Umbilical cord (tissue), 2 donors: ENCODE measurements at places on chromosomes 1 and 21.

DNA sequence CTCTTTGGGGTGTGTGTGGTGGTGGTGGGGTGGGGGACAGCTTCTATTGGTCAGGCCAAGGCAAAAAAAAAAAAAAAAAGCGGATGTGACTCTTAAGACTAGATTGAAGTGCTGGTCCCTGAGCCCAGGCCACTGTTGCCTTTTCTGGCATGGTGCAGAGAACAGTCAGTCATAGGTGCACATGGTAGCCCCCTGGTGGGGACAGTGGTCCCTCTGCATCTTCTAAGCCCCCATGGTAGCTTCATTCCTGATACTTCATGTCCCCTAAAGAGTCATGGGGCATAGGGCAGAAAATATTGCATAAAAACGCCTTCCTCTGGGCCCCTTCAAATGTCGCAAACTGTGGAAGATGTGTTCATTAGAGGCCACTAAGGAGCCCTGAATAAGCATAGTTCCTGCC is 371.8 kb downstream of the NPHP4 start:
- DNase-seq, result no peak

GRCh38 chr1:223230161-223230881 is 87.3 kb upstream of the TLR5 start:
- DNase-seq, result no peak

GRCh38 chr1:65442442-65442841 is 22.0 kb downstream of the LEPR start:
- no peak for DNase-seq

- DNase-seq, result no peak
Observed at GRCh38 chr1:208923946-208924720, 659.4 kb upstream of the CAMK1G start.

DNA sequence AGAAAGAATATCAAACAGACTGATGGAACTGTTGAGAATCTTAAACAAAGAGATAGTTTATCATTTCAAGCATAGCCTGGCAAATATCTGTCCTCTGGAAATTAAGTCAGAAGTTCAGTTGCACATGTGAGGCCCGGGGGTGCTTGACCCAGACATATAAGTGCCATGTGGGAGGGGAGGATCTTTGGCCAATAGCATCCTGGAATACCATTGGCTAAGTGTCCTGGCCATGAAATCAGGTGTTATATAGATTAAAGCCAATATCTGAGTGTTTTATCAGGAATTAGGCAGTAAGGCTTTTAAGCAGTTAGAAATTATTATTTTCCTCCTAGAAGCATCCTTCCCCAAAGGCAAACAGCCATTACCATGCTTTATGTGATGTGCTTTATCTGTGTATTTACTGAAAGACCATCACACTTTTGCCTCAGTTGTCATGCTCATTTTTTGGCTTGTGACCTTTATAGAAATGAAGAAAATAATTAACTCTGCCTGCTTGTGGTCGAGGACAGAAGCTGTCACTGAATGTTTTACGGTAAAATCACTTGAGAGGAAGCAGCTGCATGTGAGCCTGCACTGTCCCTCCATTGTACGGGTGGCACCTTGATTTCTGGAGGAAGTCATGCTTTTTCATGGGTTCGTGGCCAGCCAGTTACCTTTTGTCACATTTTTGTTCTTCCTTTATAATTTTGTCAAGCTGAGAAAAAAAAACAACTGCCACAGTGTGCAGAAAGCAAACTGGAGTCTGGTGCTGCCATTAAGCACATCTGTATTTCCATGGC is 259.9 kb upstream of the FMN2 start:
- no peak for DNase-seq

DNA sequence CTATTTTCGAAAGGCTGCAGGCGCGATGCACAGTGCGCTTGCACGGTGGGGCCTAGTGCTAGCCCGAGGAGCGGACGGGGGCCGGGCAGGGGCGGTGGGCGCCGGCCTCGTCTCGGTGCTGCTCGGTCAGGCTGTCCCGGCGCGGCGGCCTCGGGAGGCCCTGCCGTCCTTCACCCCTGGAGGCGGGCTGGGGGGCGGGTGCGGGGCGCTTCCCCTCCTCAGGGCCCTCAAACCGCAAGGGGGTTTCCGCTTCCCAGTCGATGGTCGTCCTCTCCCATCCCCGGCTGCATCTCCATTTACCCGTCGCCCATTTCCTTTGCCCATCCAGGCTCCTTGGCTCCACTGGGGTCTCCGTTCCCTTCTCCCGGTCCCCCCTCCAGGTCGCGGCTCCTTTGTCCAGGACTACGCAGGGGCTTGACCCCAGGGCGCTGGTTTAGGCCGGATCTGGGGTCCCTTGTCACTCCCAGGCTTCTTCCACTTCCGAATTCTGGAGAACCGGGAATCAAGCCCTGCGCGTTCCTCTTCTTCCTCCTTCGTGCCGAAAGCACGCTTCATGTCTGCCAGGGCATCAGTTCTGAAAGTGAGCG is 196.3 kb upstream of the LMO4 start:
- DNase-seq, result no peak

- DNase-seq, result peak; percentile 19
Observed at GRCh38 chr1:117967477-117967876, 37.9 kb downstream of the WDR3 start.

GRCh38 chr21:44657635-44658540 is at the start of gene KRTAP12-3:
TSS of gene KRTAP12-3 (plus strand) at chr21:44657932. CDS start at chr21:44657980, 48 bp downstream.
- no peak for DNase-seq

GRCh38 chr1:58780836-58781452 is 2.9 kb downstream of the JUN start:
- peak; percentile 42 for DNase-seq

DNA sequence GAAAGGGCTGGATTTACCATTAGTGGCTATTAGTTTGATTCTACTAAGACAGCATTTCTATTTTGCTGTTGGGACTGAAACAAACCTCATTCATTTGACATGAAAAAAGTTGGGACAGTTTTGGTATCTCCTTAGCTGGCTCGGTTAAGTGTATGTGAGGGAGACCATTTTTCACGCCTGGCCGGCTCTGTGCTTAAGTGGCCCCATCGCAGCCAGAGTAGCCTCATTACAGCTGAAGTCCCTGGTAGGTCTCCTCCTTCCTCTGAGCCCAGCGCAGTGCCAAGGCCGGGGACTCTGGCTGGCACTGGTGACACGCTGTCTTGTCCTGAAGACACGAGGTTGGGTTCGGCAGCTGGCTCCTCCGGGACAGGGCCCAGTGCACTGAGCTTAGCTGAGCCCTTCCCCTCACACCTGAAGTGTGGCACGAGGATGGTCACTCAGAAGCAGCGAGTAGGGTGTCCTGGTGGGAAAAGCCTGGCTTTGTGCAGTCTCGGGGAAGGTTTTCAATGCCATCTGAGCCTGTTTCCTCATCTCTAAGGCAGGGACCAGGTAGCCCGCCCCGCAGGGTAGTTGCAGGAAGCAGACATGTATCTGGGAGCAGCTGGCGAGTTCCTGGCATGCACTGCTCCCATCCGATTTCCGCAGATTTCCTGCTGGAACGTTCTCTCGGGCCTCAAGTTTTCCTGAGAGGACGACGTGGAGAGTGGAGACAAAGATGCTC is 196.5 kb downstream of the DYRK1A start:
- DNase-seq, result no peak
